ENCODE measurements at places on chromosomes 2 and 18.

GRCh38 chr2:95307036-95307435 is 9.9 kb downstream of the KCNIP3 start:
- no peak for DNase-seq

DNA sequence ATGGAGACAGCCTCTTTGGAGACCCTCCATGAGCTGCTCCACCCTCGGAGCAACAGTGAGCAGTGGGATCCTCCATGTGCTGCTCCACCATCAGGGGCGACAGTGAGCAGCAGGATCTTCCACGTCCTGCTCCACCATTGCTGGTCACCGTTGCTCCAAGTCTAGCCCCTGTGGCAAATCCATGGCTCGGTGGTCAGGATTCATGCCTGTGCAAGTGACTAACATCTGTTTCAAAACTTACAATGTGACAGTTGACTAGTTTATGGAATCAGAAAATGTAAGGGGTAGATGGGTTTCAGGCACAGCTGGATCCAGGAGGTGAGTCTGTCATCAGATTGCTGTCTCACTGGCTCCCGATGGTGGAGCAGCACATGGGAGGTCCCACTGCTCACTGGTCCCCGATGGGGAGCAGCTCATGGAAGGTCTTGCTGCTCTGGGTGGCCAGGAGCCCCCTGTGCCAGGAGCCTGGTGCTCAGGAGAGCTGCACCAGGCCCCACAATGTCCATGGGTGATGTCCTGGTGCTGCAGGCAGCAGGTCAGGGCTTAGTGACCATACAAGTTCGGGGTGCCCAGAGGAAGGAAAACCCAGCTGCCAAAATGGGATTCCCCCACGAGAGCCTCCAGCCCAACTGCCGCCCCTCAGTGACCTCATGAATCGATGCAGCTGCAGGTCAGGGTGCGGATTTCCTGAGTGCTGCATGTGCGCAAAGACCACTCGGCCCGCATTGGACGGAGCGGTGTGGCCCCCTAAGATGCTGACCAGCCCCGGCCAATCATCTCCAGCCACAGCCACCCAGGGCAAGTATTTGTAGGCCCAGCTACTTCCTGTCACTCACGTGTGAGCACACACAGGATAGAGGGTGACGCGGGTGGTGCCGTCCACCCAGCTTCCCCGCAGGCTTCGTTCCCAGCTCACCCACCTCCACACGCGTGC is 116.5 kb upstream of the OTOS start:
- DNase-seq = no peak

- no peak for DNase-seq
These were observed 69.3 kb downstream of the NOL10 start for GRCh38 chr2:10620481-10620880.

DNA sequence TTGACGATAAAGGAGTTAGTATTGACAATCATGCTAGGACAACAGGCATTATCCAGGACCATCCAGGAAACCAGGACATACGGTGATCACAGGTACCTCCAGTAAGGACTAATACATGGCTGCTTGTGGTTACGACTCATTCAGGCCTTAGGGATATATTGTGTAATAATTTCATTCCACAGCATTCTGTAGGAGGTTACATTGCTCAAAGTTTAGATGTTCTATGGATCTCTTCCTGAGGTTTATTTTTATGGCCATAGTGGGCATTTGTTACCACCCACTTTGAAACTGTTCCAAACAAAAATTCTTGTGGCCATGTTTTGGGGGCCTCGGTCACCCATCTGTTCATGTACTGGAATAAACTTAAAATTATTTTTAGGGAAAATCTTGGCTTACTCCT is 431.6 kb downstream of the METTL4 start:
- no peak for DNase-seq

- no peak for DNase-seq
These were observed 361.6 kb upstream of the SPHKAP start for GRCh38 chr2:228543117-228543516.

DNA sequence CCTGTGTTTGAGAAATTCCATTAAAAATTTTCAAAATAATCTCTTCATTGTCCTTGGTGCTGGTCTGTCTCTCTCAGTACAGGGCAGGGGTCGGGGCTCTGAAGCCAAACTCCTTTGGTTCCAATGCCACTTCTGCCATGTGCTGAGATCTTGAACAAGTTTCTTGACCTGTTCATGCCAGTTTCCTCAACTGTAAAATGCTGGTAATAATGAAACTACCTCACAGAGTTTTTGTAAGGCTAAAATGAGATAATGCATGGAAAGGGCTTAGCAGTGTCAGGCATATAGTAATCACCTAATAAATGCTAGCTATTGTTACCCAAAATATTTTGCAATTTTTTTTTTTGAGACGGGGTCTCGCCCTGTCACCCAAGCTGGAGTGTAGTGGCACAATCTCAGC is 16.9 kb upstream of the MREG start:
- DNase-seq = no peak

DNA sequence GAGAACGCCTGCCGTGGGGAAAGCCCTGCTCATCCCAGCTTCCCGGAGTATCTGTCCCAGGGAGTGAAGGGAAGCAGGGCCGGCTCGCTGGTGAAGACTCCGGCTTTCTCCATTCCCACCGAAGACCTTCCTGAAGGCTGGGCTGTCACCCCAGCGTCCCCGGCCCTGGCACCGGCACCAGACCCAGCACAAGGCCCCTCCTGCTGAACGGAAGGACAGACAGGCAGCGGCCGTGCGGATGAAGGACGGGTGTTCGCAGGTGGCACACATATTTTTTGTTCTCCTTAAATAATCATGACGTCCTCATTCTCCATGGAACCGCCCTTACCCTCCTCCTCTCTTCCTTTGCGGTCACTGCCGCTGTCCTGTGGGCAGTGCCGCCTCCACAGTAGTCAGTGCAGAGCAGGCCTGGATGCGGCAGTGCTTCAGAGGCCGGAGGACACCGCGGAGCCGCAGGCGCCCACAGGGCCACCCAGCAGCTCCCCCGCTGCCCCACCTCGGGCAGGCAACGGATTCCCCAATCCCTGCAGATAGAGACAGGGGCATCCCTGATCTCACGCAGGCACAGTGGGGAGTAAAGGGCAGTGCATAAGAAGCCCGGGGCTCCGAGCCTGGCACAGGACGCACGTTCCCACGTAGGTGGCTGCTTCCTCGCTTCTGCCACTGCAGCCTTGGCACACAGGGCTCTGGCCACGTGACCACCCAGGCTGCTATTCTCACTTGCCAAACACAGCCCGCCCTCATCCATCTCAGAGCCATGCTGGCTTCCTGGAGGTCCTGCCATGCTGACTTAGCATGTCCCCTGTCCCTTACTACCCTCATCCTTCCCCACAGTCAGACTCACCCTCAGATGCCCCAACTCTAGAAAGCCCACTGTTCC is 229.7 kb downstream of the EIPR1 start:
- DNase-seq = no peak

GRCh38 chr2:31429759-31430438 is 15.4 kb upstream of the XDH start:
- DNase-seq = peak; percentile 10

DNA sequence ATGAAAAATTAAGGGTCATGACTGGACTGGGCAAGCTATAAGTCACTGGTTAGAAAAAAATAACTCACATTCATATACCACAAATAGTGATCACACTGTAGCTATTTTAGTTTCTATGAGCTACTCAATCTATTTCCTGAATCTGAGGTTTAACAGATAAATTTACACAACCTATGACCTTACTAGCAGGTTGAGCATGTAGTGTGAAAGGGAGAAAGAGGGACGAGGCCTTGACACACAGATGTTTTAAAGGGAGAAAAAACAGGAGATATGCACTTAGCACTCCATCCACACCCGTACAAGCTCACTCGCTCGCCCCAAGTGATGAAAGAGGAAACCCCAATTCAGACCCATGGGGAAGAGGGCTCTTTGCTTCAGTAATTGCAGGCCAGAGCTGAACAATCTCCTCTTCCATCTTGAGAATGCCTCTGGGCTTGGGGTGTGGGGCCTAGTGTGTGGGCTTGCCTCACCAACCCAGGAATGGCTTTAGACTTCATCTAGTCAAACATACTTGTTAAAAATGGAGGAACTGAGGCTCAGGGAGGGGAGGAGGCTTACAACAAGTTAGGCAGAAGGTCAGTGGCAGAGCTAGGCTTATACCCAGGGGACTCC is 10.7 kb downstream of the CYRIA start:
- DNase-seq = no peak

GRCh38 chr2:216683846-216684245 is 11.5 kb downstream of the IGFBP5 start:
- no peak for DNase-seq

GRCh38 chr2:221446140-221446539 is 126.0 kb downstream of the EPHA4 start:
- no peak for DNase-seq

GRCh38 chr18:3180325-3180724 is 39.4 kb downstream of the MYOM1 start:
- no peak for DNase-seq

DNA sequence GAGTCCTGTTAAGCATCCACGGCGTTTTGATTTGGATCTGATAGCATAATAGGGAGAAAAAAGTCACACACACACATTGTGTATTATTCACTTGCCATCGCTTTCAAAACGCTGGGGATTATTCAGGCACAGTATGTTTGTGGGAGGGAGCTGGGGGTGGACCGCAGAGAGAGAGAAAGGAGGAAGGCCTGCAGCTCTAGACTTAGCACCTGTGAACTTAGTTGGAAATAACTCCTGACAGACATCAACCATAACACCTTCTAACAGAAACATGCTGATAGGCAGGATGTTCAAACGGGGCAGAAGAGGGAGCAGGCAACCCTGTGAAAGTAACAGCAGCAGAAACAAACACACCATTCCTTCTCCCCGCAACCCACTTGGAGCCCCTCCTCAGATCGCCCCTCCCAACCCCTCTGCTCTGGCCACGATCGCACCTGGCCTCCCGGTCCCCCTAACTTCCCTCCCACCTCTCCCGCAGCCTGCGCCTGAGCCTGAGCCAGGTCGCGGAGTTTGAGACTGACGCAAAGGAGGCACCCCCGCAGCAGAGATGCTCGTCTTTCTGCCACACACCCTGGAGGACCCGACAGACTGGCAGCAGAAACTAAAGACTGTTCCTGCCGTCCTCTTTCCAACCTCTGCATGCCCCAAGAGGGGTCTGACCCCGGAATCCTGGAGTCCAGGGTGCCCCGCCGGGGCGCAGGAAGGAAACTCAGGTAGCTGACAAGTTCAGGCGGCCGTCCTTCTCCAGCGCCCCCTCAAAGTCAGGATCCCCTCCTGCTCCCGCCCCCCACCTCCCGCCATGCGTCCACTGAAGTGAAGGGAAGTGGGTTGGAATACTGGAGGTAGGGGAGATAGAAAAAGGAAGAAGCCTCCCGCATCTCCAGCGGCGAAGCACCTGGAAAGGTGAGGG is 738 bp downstream of the CHST9 start:
- DNase-seq = no peak

DNA sequence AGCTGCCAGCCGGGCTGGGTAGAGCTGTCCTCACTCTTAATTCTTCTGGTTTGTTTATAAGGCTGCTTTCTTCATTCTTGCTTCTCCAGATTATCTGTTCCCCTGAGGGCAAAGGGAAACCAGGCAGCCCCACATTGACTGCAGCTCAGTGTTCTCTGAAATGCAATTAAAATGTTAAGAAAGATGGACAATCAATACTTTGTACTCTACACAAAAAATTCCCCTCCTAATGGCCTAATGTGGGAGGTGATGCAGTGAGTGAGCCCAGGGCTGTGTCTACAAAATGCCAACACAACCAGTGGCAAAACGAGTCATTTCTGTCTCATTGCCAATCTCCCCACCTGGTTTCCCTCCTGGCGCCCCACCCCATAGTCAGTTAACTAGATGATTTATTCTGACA is 541.7 kb upstream of the RAB6C start:
- no peak for DNase-seq
